Esophagus muscularis mucosa (tissue), 4 donors: ENCODE measurements at places on chromosomes 2 and 18.

GRCh38 chr18:12034241-12035100 lies 53.2 kb downstream of the IMPA2 start:
- no peak for DNase-seq

- no peak for DNase-seq
These were observed 10.9 kb upstream of the GULP1 start for GRCh38 chr2:188280811-188281222.

GRCh38 chr2:212112401-212112800 lies 426.2 kb downstream of the ERBB4 start:
- no peak for DNase-seq

- DNase-seq = no peak
These were observed 606 bp downstream of the TMEM237 start for GRCh38 chr2:201642579-201643215.

DNA sequence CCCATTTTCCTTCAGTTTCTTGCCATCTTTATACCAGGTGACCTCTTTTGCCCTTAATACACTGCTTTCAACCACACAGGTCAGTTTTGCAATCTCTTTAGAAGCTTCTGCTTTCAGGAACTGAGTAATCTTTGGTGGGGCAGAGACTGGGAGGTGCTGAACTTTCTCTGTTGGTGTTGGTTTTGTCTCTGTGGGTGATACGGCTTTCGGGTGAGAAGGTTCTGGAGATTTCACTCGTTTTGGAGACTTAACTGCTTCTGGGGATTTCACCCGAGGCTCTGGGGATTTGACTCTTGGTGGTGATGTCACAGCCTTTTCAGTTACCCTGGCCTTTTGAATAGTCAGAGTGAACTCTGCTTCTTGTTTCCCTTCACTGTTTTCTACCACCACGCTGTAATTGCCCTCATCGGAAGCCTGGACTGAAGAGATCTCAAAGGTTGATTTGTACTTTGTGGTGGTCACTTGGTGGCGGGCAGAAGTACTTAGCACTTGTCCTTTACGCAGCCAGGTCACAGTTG lies 50.4 kb downstream of the PLEKHA3 start:
- DNase-seq = peak; percentile 70

DNA sequence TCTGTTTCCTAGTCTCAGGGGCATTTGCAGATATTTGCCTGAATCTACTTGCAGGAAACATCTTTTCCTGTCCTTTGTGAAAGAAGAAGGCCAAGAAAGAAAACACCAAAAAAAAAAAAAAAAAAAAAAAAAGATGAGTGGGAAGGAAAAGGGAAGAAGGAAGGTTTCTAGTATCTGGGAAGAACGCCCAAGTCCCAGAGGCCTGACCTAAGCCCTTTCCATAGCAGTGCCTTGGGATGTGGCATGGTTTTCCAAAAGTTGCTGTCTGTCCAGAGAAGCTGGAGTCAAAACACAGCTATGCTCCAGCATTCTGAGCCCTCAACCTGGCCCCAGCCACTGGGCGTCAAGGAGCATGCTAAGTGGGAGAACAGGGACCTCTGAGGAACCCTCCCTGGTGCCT lies 123.5 kb downstream of the INHBB start:
- DNase-seq = no peak

GRCh38 chr2:188808947-188809355 lies 165.2 kb upstream of the COL3A1 start:
- no peak for DNase-seq

DNA sequence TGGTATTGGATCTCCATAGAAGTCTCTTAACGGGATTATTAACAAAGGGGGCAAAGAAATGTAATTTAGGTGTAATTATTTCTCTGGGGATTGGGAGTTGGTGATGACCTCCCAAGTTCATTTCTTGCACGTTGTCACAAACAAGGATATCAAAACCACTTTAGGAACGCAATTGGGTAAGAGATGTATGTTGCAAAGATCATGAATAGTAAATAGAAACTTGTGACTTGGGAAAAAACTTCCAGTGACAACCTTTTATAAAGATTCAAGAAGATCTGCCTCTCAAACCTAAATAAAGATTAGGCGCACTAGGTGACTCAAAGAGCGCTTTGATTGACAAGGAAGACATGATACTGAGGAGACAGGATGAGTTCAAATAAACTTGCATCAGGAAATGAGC lies 127.8 kb upstream of the TRIB2 start:
- DNase-seq = no peak

- DNase-seq = no peak
These were observed 121.0 kb downstream of the KLHL29 start for GRCh38 chr2:23505984-23506380.

DNA sequence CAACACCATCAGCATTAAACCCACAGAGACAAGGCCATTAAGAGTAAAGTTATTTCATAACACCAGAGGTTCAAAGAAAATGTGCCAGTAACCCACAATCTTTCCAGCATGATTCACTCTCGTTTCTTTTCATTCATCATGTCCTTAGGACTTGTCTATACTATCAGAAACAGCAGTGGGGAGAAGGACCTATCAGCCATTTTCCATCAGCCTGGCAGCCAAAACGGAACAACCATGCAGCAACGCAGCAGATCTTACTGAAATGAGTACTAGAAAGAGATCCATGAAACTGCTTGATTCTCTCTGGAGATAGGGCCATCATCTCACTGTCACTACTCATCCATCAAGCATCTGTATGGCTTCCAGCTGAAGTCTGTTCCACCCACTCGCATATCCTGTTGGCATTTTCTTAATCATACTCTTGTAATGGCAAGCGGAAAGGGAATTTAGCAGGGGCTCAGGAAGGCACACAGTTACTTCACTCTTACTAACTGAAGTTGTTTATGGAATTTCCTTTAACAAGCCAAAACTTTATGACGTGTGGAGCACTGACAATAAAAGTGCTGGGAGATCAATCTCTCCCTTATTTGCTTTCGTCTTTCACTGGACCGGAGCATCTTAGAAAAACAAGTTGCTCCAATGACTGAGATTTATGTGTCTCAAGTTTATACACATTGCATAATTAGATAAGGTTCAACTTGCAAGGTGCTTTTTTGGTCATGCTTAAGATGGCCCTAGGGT lies 69.7 kb downstream of the EPHA4 start:
- DNase-seq = no peak

DNA sequence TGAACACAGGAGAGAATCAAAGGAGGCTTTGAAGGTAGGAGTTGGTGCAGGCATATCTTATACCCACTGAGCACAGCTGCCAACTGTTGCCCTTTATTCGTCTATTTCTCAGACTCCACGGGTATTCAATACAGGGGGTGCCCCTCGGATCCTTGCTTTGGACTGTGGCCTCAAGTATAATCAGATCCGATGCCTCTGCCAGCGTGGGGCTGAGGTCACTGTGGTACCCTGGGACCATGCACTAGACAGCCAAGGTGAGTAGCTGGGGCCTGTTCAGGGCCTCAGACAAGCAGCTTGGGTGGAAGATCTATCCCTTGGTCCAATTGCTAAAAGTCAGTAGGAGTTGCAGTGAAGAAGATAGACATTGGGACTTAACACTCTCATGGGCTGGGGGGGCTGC lies 5.2 kb downstream of the CAD start:
- DNase-seq = no peak

DNA sequence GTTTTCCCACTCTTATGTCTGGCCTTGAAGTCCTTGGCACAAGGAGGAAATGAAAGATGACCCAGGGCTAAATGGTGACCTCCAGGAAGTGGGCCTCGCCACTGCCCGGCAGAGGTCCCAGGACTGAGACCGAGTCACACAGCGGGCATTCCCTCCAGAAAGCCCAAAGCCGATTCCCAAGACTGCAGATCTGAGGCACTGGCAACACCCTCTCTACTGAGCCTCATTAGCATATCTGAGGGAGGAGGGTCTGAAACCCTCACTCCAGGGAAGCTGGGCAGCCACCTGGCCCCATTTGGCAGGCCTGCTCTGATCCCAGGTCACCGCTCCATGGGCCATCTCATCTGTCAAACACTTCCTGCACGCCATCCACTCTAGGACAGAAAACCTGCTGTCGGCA lies 29.1 kb downstream of the FAM178B start:
- DNase-seq = no peak

GRCh38 chr2:182650704-182651103 lies 65.4 kb upstream of the DNAJC10 start:
- DNase-seq = no peak

GRCh38 chr2:18362696-18363095 lies 197.8 kb downstream of the RDH14 start:
- no peak for DNase-seq

DNA sequence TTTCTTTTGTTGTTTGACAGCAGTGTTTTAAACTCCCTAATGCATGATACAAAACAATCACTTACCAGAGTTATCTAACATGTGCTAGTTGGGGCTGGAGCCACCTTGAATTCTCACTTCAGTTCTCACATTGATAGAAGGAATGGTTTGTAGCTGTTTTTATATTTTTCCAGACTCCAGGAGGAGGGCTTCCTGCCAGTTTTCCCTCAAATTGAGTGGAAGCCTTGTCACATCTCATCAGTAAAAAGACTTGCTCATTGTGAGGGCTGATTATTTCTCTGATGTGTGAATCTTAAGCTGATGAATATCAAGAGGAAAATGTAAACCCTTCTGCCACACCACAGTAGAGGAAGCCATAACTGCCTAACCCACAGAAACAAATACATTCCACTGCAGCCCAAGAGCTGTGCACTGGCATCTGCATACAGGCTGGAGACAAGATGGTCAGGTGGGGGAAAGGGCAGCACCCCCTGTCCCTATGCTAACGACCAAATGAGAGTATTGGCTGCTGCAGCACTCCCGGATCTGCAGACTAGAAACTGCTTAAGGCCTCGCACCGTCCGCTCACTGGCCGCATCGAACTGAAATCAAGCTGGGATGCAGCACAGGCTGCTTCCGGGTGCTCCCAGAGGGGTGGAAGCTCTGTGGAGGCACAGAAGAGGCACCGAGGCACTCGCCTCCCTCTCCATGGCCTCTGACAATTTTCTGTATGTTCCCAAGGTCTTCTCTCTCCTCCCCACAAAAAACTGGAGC lies 73.7 kb upstream of the TPO start:
- DNase-seq = no peak

- no peak for DNase-seq
These were observed 552.3 kb downstream of the KCNJ3 start for GRCh38 chr2:155250800-155251199.

DNA sequence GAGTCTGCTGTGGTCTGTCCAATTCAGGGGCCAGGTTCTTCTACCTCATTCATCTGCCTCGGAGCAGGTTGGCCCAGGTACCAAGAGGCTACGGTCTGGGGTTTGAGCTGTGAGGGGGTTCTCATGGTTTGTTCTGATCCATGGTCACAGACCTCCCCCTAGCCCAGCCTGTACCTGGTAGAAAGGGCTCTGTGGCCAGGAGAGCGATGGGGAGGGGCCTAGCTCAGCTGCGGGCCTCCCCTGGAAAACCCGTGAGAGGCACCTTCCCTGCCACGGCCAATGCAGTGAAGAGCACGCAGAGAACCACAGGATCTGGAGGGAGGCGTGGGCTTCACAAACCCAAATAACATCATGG lies 19.6 kb upstream of the ALLC start:
- DNase-seq = no peak

DNA sequence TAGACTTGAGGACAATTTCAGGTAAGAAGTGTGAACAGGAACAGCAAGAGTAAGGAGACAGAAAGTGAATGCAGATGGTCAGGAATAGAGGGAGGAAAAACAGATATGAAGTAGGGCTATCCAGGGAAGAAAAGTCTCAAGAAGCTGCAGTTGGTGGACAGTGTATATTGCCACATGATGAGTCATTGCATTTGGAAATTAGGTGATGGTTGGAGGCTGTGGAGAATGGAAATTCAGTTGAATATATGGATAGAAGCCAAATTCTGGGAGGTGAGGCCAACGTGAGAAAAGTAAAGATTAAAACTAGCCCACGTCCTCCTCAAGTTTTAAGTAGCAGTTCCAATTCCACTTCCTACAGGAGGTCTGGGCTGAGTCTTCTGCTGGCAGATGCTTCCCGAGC lies 158.4 kb downstream of the UBE2E3 start:
- DNase-seq = no peak

DNA sequence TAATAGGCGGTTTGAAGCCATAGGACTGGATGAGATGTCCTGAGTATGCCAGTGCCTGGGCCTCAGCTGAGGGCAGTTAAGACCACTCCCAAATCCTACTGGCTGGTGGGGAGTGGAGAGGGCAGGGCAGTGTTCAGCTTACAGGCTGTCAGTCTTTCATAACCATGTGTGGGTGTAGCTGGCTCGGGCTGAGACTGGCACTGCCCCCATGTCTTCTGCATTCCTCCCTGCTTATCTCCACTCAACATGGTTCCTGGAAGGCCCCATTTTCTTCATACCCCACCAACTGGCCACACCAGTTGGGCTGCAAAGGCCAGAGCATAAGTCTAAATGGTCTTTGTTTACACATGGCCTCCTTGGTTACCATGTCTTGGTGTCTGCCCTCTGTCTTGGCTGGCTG lies 17.2 kb upstream of the IL37 start:
- peak; percentile 83 for DNase-seq

DNA sequence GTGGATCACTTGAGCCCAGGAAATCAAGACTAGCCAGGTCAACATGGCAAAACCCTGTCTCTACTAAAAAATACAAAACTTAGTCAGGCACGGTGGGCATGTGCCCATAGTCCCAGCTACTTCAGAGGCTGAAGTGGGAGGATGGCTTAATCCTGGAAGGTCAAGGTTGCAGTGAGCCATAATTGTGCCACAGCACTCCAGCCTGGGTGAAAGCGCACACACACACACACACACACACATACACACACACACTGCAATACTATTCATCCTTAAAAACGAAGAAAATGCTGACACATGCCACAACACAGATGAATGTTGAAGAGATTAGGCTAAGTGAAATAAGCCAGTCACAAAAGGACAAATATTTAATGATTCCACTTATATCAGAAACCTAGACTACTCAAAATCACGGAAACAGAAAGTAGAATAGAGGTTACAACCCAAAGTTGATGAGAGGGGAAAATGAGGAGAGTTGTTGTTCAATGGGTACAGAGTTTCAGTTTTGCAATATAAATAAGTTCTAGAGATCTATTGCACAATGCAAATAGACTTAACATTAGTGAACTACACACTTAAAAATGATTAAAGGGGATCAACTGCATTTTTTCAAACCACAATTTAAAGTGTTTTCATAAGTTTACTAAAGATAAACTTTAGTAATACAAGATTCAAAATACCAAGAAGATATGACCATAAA lies 114.5 kb downstream of the USP34 start:
- DNase-seq = no peak

DNA sequence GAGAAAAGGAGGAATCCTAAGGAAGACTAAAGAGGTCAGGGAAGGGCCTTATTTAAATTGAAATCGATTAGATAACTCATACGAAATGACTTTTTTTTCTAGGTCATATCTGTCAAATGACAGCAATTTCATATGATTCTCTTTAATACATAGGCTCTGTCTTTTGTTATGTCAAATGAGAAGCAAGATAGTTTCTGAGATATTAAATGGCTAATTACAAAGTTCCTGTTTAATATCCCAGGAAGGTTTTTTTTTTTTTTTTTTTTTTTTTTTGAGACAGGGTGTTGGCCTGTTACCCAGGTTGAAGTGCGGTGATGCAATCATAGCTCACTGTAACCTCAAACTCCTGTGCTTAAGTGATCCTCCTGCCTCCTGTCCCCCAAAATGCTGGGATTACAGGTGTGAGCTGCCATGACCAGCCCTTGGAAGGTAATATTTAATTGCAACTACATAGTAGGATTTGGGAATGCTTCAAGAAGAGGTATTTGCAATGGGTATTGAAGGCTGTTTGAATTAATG lies 48.0 kb upstream of the RMND5A start:
- no peak for DNase-seq

- DNase-seq = no peak
These were observed 64.8 kb upstream of the CYTIP start for GRCh38 chr2:157508676-157509075.
